Stimulated activated CD4-positive, alpha-beta T cell treated with anti-CD3 and anti-CD28 coated beads, Interleukin-1b, Interleukin-23, amount 100 ng/mL, for 1 hour (primary cell): ENCODE measurements at places on chromosomes 11 and 22.
A peak's percentile ranks its signal among the peaks of the same experiment; 100 is the strongest.

GRCh38 chr11:35237860-35238715, 99.1 kb downstream of the CD44 start:
- peak; percentile 14 for DNase-seq

- DNase-seq, result no peak
These were observed 89.8 kb upstream of the RTL6 start for GRCh38 chr22:44587737-44588310.

DNA sequence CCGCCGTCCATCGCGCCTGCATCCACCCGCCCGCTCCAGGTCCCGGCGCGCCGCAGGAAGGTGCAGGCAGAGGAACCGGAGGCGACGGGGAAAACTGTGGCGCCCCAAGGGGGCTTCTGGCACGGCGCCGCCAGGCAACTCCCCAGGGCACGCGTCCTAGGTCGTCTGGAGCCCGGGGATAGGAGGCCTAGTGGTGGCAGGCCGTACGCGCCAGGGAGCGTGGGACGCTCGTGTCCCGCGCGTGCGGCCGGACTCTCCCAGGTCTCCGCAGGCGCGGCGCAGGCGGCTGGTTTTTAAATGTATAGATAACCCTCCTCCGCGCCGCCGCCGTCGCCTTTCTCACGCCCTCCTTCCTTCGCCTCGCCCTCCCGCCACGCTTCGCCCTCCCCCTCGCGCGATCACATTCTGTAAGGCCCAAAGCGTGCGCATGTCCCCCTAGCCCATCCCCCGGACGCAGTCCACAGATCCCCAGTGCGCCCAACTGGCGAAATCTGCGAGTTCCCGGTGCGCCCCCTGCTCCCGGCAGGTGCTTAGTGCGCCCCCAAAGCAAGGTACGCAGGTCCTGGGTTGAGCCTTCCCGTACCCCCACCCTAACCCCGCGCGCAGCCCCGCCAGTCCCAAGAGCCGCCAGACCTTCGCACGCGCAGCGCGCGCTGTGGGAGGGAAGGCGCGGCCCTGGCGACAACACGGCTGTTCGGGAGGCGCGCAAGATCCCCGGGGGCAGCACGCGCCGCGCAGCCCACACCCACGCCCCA, at the start of gene ASCL2:
TSS of gene ASCL2 (minus strand) at position 267 of the 755 bp plus-strand sequence. CDS start at position 11, 256 bp downstream.
- no peak for DNase-seq

GRCh38 chr22:23177197-23177596, 3.1 kb upstream of the BCR start:
- no peak for DNase-seq

DNA sequence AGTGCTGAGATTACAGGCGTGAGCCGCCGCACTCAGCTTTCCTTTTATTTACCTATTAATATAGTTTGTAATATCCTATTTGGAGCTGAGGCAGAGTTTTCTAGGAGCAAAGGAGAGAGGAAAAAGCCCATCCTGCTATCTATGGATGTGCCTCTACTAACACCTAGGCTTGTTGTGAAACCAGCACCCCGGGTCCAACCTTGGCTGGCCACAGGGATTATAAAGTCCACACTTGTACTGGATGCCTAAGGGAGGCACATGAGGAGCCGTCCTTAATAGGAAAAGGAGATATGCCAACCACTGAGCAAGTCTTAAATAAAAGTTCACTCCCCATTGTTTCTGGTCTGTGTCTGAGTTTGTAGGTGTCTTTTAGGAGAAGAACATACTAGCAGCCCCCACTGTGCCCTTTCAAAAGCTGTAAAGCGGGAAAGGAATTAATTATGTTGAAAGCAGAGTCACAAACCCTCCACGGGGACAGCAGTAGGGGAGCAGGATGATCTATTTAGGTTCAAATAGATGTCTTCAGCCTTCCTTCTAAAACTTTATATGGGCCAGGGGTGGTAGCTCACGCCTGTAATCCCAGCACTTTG, 29.3 kb downstream of the RRP7A start:
- DNase-seq, result no peak

GRCh38 chr11:108019870-108020540, 11.3 kb downstream of the CUL5 start:
- DNase-seq, result no peak

GRCh38 chr22:50002791-50003190, 9.8 kb downstream of the IL17REL start:
- DNase-seq, result no peak

DNA sequence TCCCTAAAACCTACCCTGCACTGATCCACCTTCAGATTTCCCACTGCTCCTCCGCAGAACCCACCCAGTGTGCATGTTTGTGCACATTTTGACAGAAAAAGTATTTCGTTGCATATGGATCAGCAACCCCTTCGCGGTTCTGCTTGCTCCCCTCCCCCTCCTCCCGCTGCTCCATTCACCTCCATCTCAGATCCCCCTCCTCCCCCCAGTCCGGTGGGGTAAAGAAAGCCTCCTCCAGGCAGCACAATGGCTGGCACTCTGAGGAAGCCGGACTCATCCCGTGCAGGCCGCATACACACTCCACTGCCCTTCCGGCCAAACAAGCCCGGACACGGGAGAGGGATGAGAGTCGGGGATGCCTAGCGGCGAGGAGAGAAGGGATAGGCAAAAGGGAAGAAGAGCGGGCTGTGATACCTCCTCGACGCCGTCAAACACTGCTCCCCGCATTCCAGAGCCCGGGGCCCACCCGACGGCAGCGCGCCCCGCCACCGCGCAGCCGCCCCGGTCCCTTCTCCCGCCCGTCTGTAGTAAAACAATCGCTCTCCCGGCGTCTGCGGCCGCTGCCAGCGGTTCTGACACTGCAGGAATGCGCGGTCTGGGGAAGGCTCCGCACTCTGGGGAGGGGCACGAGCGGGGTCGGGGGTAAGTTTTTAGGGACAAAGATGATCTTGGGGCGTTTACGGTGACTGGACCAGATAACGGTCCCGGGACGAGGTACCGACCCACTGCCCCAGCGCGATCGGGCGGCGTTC, 915 bp downstream of the FEZ1 start:
- no peak for DNase-seq

DNA sequence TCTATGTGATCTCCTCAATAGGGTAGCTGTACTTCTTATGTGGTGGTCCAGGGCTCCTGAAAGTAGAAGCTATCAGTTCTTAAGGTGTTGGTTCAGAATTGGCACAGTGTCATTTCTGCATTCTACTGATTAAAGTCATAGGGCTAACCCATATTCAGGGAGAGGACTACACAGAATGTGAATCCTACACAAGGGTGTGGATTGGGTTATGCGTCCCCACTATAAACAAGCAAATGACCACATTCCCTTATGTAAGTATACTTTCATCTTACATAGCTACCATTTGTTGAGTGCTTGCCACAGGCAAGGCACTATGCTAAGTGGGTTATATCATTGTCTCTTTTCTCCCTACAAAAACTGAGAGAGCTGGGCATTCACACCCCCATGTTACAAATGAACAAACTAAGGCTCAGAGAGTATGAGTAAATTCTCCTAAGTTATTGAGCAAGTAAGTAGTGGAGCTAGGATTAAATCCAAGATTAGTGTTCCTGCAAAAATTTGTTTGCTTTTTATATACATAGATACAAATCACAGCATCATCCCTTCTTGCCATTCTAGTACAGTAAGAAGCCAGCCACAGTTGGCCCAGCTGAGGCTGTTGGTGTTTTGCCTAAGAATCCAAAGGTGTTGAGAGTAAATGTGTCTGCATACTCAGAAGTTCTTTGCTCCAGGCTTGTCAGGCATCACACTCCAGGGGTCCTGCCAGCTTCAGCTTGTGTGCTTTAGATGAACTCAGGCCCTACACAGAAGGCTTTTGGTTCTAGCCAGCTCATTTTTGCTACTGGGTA, 157.8 kb downstream of the KIF18A start:
- no peak for DNase-seq

GRCh38 chr11:19970944-19971343, 189.3 kb downstream of the DBX1 start:
- DNase-seq, result no peak

DNA sequence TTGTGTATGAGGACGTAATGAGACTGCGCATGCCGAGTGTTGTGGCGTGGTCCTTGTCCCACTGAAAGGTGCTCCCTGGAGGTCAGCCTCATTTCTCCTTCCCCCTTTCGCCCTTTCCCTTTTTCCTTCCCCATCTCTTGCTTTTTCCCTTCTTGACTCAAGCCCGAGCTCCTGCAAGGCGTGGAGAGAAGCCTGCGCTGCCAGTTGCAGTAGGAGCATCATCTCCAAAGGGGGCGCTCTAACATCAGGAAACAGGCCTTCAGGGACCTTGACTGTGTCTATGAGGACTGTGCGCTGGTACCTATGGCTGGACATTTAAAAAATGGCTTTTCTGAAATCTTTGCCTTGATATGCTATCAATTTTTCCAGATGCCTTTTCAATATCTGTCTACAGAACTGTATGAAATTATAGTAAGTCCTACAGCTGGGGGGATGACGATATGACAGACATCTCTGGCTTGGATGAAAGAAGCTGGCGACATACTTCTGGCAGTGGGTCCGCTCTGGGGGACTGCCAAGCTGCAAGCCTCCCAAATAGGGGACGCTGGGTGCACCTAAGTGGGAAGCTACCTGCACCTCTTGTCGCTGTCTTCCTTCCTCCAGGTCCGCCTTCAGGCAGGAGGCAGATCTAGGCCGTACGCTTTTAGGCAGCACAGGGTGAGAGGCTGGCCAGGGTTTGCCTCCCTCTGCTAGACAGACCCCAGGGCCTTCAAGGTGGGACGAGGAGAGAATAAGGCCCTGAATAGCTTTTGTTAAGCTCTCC, 96.5 kb downstream of the NXPE2 start:
- no peak for DNase-seq

DNA sequence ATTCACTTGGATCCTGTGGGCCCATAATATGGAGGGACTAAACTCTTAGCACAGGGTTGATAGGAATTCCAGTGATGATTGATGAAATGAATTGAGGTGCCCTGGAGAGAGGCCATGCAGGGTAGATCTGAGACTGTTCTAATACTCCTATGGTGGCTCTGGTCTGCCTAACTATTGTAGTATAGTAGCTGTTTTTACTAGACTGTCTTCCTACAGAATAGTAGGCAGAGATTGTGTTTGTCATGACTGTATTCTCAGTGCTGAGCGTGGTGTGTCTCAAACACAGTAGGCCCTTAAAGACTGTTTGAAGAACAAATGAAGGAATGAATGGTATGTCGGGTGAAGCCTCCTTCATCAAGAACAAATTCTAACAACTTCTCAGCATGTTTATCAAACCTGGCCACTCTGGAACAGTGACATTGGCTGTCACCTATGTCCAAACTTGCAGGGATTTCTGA, 107.0 kb upstream of the SESN3 start:
- DNase-seq, result no peak

- no peak for DNase-seq
These were observed 528.3 kb downstream of the BUD13 start for GRCh38 chr11:116244439-116244838.

GRCh38 chr11:33543823-33544222, 156.8 kb downstream of the C11orf91 start:
- DNase-seq, result no peak

DNA sequence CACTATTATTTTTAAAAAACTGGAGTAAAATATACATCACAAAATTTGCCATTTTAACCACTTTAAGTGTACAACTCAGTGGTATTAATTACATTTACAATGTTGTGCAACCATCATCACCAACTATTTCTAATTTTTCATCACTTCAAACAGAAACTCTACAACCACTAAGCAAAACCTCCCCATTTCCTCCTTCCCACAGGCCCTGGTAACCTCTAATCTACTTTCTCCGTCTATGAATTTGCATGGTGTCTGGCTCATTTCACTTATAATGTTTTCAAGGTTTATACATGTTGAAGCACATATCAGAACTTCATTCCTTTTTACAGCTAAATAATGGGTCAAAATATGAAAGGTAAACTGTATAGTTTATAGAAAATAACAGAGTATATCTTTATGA, 24.4 kb downstream of the DDI1 start:
- DNase-seq, result no peak

- DNase-seq, result no peak
These were observed 415.1 kb downstream of the SOX6 start for GRCh38 chr11:15941206-15941770.

DNA sequence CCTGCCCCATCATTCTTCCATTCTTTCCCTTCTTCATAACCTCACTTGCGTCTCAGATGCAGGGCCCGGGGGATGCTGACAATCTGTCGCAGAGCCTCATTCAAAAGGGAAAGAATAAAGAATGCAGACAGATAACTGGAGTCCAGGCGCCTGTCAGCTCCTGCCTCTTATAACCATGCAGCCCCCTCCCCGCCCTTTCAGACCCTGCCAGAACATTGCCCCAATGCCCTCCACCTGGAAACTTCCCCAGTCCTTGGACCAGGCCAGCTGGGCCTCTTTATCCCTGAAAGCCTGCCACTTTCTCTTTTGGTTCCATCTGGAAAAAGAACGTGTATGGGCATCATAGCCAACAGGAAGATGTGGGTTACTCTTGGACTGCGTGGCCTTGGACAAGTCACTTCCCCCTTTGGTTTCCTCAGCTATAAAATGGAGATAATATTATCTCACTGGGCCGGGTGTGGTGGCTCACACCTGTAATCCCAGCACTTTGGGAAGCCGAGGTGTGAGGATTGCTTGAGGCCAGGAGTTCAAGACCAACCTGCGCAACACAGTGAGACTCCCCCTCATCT, 2.1 kb upstream of the TCF20 start:
- no peak for DNase-seq

GRCh38 chr22:29190051-29190450, 15.6 kb upstream of the EMID1 start:
- DNase-seq, result no peak

DNA sequence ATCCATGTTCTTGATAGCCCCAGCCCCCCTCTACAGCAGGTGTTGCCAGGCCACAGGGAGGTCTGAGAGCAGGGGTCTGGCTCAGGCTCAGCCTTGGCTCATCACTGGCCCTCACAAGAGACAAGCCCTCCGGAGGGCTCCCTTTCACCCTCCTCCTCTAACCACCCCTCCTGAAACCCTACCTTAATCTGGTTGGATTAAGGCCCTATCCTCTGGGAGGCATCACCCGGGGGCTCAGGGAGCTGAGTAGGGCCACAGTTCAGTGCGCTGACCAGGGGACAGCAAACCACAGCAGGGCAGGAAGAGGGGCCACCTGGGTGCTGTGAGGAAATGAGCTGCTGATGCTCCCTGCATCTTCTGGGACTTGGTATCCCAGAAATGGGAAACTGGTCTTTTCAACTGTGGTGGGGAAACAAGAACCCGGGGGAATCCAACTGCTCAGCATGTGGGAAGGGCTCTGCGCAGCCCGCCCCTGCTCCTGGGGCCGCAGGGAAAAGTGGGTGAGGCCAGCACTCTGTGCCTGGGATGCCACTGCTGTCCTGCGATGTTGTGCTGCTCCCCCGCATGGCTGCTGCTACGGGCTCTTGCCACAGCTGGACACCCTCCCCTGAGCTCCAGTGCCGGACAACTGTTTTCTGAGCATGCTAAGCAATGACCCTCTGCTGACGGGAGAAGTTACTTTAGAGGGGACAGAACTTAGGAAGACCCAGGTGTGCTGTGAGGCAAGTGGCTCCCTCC, 17.5 kb downstream of the ADORA2A start:
- DNase-seq, result no peak

DNA sequence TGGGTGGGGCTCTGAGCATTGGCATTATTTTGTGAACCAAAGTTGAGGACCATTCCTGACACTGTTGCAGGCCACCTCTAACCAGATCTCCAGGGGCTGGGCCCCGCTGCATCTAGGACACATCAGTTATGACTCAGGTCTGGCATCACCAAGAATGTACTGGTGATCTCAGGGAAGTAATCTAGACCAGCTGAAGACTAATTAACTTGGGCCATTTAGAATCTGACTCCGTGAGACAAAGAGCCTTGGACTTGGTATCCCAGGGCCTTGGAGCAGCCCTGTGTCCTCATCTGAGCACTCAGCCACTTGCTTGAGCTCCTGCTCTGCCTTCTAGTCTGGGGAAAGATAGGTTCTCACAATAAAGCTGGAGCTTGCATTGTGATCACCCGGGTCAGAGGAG, 200.6 kb downstream of the KIRREL3 start:
- DNase-seq, result no peak
